ENCODE measurements at places on chromosomes 2 and 18. TPM values are rescaled to one million over a fixed set of nuclear protein-coding genes. Genes with fewer than 3 reads are reported as not detected.

- H3K4me3 ChIP-seq: no peak overlapping the region
- no peak for DNase-seq
- H3K27me3 ChIP-seq: no peaks in the 10 kb centered on the region
- H3K4me1 ChIP-seq: no peaks in the 10 kb centered on the region
- peaks cover 83% of the 10 kb centered on the region for H3K36me3 ChIP-seq
Observed at GRCh38 chr18:63409301-63409700, 13.0 kb downstream of the VPS4B start.

DNA sequence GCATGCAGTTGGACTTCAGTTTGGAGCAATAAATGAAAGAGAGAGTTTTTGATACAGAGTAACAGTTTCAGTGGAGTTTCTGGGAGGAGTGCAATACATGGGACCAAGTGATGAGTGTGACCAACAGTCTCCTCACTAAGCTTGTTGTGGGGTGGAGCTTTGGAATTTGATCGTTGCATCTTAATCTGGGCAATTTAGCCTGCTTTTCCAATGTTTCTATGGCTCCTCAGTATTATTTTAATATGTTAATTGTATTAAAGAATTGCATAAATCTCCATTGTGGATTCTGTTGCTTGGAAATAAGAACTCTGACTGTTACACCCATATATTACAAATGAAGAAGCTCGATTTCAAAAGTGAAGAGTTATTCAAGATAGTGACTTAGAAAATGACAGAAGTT lies 446.6 kb upstream of the LRATD1 start:
- DNase-seq: no peak
- H3K36me3 ChIP-seq: no peaks in the 10 kb centered on the region
- no peaks in the 10 kb centered on the region for H3K27me3 ChIP-seq
- H3K27ac ChIP-seq: no peak overlapping the region
- no peak overlapping the region for H3K4me3 ChIP-seq
- no peaks in the 10 kb centered on the region for H3K4me1 ChIP-seq

- H3K27ac ChIP-seq: no peak overlapping the region
- no peak for DNase-seq
- H3K4me3 ChIP-seq: no peak overlapping the region
Observed at GRCh38 chr2:168896783-168897182, 4.3 kb upstream of the G6PC2 start.

DNA sequence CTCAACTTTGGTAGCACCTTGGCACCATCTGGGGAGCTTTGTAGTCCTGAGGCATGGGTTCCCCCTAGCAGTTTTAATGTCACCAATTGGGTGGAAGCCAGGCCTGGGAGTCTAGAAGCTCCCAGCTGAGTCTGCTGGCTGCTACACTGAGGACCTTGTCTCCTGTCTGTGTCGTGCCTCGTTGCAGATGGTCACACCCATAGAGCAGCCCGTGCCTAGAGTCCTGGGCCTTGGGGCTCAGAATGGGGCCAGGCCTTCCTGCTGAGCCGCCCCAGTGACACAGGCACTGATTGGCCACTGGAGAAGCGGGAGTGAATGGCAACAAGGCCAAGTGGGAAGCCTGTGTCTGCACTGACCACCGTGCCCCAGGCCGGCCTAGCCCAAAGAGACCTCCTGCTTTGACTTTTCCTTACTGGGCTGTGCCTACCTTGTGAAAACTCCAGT lies 113.2 kb downstream of the SH3RF3 start:
- H3K4me3 ChIP-seq: no peak overlapping the region
- H3K27ac ChIP-seq: peak overlapping the region; percentile 83
- DNase-seq: no peak
- peaks cover 60% of the 10 kb centered on the region for H3K4me1 ChIP-seq

- no peak overlapping the region for H3K4me3 ChIP-seq
- H3K4me1 ChIP-seq: no peaks in the 10 kb centered on the region
- no peak for DNase-seq
- H3K27me3 ChIP-seq: no peaks in the 10 kb centered on the region
- no peak overlapping the region for H3K27ac ChIP-seq
Observed at GRCh38 chr18:37657493-37657892, 91.9 kb upstream of the CELF4 start.

- H3K4me3 ChIP-seq: no peak overlapping the region
- no peaks in the 10 kb centered on the region for H3K36me3 ChIP-seq
- H3K4me1 ChIP-seq: no peaks in the 10 kb centered on the region
Observed at GRCh38 chr18:23852236-23853045, 162.1 kb upstream of the TTC39C start.

GRCh38 chr2:192029089-192029488 lies 165.6 kb downstream of the TMEFF2 start:
- H3K4me3 ChIP-seq: no peak overlapping the region
- H3K4me1 ChIP-seq: no peaks in the 10 kb centered on the region
- no peaks in the 10 kb centered on the region for H3K27me3 ChIP-seq
- H3K27ac ChIP-seq: no peak overlapping the region
- no peak for DNase-seq
- no peaks in the 10 kb centered on the region for H3K36me3 ChIP-seq

- DNase-seq: no peak
- H3K4me3 ChIP-seq: no peak overlapping the region
- H3K36me3 ChIP-seq: no peaks in the 10 kb centered on the region
- H3K27ac ChIP-seq: no peak overlapping the region
- H3K4me1 ChIP-seq: no peaks in the 10 kb centered on the region
Observed at GRCh38 chr2:99918389-99918788, 224.0 kb downstream of the AFF3 start.

DNA sequence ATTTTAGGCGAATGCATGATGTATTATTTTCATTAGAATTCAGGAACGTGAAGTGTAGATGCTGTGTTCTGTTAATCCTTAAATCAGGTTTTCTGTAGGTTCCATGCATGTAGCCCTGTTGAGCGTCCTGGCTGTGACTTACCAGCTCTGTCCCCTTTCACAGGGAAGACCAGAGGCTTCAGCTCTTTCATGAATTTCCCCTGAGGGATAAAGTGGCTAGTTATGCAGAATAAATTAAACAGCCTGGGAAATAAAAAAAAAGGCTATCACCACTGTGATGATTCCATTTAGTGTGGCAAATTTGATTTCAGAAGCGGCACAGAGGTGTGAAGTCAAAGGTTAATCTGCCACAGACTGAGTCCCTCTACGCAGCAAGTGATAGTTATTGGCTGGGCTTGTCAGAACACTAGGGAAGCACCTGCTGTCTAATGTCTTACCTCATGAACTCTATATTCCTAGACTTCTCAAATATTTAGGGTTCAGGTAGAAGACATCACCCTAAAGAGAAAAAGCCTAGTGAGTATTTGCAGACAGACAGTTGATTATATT lies 61.6 kb upstream of the LINC00305 start:
- H3K4me1 ChIP-seq: no peaks in the 10 kb centered on the region
- no peaks in the 10 kb centered on the region for H3K27me3 ChIP-seq
- H3K36me3 ChIP-seq: no peaks in the 10 kb centered on the region
- no peak for DNase-seq

- H3K4me3 ChIP-seq: no peak overlapping the region
- H3K4me1 ChIP-seq: no peaks in the 10 kb centered on the region
- no peaks in the 10 kb centered on the region for H3K27me3 ChIP-seq
- H3K36me3 ChIP-seq: no peaks in the 10 kb centered on the region
Observed at GRCh38 chr18:56541340-56541739, 97.1 kb downstream of the TXNL1 start.

- H3K27me3 ChIP-seq: no peaks in the 10 kb centered on the region
- no peak for DNase-seq
- no peaks in the 10 kb centered on the region for H3K36me3 ChIP-seq
- no peaks in the 10 kb centered on the region for H3K4me1 ChIP-seq
- no peak overlapping the region for H3K27ac ChIP-seq
- H3K4me3 ChIP-seq: no peak overlapping the region
Observed at GRCh38 chr2:151027151-151027550, 234.5 kb downstream of the RBM43 start.

DNA sequence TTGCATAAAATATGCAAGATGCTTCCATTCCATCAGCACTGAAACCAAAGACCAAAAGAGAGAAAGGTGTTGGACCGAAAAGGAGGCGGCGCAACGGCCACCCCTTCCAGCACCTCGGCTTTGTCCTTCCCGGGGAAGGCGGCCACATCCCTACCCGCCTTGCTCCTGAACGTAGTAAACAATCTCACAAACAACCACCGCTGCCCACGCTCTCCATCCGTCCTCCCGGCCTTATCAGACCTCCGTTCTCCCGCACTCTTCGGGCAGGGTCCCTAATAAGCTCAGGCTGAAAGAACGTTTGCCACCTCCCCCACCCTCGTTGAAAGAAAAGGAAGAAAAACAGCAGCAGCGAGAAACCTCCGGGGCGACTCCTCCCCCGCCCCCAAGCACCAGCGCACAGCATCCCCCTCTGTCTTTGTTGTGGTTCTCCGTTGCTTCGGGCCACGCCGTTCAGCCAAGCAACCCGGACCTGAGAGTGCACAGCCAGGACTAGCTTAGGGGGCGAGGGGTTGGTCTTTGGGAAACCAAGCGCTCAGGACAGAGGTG lies 4.4 kb downstream of the EVX2 start:
- peaks cover 8% of the 10 kb centered on the region for H3K4me1 ChIP-seq
- no peak overlapping the region for H3K4me3 ChIP-seq
- peaks cover 81% of the 10 kb centered on the region for H3K27me3 ChIP-seq
- no peaks in the 10 kb centered on the region for H3K36me3 ChIP-seq

GRCh38 chr2:85327822-85328617 lies at the start of gene TGOLN2:
Gene TGOLN2, minus strand, starts transcription at chr2:85327989. Its CDS starts 27 bp downstream, at chr2:85327962.
- peaks cover 14% of the 10 kb centered on the region for H3K36me3 ChIP-seq
- H3K27me3 ChIP-seq: no peaks in the 10 kb centered on the region
- H3K27ac ChIP-seq: peak within 1 kb of the TSS; percentile 97
- peak; percentile 94 for DNase-seq

Gene RTP5
- total RNA-seq: 0.17 TPM

Gene HOXD3
- 0.57 TPM for total RNA-seq

Gene DNPEP
- 90.7 TPM for total RNA-seq

Gene SPEG
- total RNA-seq: 4.7 TPM

Gene CHN1
- total RNA-seq: 27.1 TPM

Gene TMEM182
- not detected for total RNA-seq

Gene LIPG
- total RNA-seq: 2.4 TPM

Gene SLC38A11
- not detected for total RNA-seq

Gene EXOC6B
- total RNA-seq: 11.0 TPM
